ENCODE measurements at places on chromosomes 16 and 17.
A peak's percentile ranks its signal among the peaks of the same experiment; 100 is the strongest.

GRCh38 chr16:77393955-77394354 lies 40.9 kb downstream of the ADAMTS18 start:
- no peak for DNase-seq

DNA sequence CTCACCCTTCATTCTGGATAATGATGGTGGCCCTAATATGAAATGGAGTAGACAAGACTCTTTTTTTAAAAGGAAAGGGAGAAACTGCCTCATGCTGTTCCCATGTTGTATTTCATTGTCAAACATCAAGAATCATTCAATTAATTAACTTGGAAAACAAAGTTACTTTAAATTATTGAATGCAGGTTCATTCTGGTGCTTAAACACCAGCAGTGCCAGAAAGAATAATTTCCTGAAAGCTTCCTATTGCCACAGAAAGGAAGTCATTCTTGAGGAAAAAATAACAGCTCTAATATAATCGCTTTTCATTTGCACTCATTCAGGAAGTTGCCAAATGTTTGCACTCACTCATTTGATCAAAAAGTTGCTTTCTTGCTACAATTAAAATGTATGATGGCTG lies 497.1 kb upstream of the CDH11 start:
- no peak for DNase-seq

GRCh38 chr17:65787503-65787902 lies 226.1 kb upstream of the AXIN2 start:
- no peak for DNase-seq

- no peak for DNase-seq
Observed at GRCh38 chr16:65547772-65548446, 426.0 kb upstream of the CDH11 start.

- peak; percentile 68 for DNase-seq
Observed at GRCh38 chr17:36608794-36609497, 7.6 kb downstream of the MRM1 start.

DNA sequence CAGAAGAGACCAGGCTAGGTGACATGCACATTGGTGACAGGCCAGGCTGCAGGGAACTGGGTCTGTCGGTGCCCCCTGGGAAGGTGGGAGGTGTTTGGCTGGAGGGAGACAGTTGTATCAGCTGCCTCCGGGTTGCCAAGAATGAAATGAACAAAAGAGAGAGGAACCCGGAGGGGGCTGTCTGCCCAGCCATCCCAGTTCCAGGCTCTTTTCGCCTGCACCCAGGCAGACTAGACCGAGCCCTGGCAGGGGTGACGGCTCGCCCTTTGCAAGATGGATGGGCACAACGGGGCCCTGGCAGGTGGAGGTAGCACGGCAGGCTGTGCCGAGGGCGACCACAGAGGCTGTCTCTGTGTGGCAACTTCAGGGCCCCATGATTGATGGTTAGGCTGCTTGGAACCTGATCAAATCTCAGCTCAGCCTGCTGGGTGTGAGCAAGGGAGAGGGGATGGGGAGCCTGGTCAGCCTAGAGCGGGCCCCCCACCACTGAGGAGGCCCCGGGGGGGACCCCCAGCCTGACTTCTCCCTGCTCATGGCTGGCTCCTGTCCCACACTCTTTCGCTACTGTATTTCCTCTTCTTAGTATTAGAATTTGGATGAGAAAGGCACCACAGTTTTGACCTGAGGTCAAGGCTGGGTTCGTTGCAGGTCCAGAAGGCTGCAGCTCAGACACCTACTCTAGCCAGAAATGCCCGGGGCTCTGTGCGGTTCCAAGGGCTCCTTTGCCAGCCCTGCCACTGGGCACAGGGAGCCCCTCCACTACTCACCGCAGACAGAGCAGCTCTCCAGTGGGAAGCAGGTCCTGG lies 118.9 kb upstream of the CHMP6 start:
- DNase-seq = no peak

DNA sequence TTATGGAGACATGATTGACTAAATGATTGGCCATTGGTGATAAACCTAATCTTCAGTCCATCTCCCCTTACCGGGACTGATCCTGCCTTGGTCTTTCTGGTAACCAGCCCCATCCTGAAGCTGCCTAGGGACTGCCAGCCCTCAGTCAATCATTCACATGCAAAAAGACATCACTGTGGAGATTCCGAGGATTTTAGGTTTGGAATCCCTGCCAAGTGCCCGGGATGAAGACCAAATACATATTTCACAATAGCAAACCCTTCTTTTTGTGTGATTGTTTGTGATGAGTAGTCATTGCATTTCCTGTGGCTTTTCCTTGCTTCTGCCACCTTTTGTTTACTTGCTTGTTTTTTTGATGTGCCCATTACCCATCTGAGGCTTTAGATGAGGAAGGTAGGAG lies 44.0 kb downstream of the EPN2 start:
- no peak for DNase-seq

DNA sequence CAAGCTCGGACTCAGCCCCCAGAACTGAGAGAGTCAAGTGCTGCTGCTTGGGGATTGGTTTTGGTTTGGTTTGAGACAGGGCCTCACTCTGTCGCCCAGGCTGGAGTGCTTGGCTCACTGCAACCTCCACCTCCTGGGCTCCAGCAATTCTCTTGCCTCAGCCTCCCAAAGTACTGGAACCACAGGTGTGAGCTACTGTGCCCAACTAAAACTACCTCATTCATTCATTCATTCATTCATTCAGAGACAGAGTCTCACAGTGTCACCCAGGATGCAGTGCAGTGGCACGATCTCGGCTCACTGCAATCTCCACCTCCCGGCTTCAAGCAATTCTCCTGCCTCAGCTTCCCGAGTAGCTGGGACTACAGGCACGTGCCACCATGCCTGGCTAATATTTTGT lies 24.7 kb downstream of the UNKL start:
- no peak for DNase-seq

- no peak for DNase-seq
Observed at GRCh38 chr16:70391881-70392481, 45.3 kb downstream of the DDX19A start.

DNA sequence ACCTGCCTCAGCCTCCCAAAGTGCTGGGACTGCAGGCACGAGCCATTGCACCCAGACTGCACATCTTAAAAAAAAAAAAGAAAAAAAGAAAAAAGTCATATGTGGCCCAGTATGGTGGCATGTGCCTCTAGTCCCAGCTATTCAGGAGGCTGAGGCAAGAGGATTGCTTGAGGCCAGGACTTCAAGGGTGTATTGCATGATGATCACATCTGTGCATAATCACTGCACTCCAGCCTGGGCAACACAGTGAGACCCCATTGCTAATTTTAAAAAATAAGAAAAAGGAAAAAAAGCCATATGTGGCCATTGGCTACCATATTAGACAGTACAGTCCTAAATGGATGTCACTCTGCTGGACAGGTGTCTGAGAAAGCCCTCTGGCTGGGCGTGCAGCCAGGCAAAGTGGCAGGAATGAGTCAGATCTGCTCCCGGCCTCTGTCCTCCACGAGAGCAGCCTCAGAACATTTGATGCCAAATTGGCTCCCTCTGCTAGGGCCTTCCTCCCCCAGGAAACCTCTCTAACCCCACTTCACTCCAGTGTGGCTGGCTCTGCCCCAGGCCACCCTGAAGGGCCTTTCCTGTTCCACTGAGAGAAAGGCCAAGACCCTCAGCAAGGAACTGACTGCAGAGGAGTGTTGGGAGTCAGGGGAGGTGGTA lies 14.7 kb downstream of the CA7 start:
- peak; percentile 71 for DNase-seq

DNA sequence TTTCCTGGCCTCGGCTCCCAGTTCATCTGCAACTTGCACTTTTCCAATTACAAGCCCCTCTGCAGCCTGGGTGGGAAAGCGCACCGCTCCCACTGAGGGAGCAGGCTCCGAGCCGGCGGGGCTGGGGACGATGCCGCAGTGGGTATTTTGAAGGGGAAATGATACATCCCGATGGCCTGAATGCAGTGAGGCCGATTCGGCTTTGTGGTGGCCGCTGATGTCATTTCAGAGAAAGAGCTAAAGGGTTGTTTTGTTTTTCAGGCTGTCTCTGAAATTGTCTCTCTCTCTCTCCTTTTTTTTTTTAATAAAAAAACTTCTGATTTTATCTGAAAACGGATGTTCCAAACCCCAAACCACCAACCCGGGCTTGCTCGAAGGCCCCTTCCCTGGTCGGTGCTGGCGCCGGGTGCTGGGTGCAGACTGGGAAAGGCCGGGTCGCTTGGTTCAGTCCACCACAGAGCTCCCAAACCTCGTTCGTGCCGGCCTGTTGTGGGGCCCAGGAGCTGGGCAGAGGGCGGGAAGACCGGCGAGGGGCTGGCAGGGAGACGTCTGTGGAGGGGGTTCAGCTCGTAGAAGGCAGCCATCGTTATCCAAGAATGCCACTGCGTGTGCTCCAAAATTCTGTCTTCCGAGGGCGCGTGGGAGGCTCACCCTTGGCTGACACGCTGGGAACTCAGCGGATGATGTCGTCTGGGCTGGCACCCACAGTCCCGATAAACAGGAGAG lies 102.8 kb downstream of the FOXL1 start:
- peak; percentile 63 for DNase-seq

GRCh38 chr17:42849451-42850181 lies 1.4 kb upstream of the AOC3 start:
- no peak for DNase-seq

GRCh38 chr16:4465977-4466779 lies 8.2 kb downstream of the NMRAL1 start:
- DNase-seq = no peak

DNA sequence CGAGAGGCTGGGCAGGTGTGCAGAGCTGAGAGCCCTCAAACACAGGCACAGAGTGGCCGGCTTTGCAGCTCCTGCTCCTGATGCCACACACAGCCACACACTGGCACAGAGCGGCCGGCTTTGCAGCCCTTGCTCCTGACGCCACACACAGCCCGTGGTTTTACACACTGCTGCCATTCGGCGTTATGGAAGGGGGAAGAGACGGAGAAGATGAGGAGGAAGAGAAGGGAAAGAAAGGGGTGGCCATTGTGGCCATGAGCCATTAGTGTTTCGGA lies 26.8 kb downstream of the WSCD1 start:
- DNase-seq = no peak

DNA sequence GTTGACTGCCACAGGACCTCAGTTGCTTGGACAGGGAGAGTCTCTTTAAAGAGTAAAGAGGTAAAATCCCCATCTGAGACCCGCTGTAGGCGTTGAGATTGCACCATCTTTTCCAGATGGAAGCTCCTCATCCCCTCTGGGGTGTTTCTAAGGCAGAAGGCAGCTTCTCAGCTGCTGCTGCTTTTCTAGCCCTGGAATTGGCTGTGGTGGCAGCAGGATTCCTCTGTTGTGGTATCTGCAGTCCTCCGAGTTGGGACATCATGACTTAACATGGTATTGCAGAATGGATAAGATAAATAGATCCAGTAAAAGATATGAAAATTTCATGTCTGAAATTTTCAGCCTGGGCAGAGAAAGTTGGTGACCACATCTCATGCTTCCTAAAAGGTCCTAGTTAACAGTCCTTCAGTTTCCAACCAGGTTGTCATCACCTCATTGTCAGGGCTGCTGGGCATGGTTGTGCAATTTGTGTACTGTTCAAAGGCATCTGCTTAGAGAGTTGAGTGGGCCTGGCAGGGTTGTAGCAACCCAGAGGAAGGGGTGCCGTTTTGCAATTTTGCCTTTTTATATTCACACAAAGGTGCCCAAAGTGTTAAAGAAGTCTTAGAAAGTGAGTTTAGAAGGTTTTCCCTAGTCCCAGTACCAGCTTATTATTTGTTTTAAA lies 150.4 kb downstream of the SPECC1 start:
- DNase-seq = no peak

DNA sequence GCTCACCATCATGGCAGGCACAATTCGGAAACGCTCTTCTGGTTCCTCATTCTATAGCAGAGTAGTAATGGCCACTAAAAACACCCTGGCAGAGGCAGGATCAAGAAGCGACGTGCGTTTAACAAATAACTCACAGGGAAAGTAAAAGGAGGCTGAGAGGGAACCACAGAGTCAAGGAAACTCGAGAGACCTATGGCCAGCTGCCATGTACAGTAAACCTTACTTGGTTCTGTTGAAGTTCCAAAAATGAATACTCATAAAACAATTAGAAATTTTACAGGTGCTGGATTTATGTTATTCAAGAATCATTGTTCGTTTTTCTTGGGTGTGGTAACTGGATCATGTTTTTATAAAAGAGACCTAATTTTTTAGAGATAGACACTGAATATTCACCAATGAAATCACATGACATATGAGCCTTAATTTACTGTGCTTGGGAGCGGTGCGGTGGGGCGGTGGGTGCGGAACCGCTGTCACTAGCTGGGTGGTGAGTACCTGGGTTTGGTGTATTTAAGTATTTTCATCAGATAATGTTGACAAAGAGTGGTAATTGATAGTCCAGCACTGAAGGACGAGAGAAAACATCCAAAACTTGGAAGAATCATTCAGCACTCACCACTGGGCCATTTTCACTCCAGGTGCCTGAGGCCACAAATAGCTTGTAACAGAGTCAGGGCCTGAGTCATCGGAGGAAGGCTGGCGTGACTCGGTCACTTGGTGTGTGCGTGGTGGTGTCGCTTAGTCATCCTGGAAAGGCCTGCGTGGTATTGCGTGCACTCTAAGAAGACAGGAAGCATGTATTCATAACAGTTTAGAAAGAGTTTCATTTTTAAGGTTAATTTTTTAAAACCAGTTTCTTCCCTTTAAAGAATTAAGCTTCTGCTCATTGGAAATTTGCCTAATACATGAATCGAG lies 135.4 kb upstream of the CHMP6 start:
- peak; percentile 97 for DNase-seq

DNA sequence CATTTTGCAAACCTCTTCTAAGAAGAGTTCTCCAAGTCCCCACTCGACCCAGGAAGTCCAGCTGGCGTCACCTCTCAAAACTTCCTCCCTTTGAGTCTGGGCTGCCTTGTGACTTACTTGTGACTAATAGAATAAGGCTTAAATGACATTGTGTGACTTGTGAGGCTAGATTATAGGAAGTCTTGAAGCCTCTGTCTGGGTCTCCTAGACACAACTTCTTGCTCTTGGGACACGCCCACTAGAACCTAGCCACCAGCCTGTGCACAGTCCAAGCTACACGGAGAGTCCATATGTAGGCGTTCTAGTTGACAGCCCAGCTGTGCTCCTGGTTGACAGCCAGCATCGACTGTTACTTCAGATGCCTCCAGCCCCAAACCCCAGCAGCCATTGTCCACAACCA lies 66.7 kb upstream of the TANC2 start:
- no peak for DNase-seq

GRCh38 chr16:74732707-74733350 lies 32.2 kb upstream of the MLKL start:
- no peak for DNase-seq

DNA sequence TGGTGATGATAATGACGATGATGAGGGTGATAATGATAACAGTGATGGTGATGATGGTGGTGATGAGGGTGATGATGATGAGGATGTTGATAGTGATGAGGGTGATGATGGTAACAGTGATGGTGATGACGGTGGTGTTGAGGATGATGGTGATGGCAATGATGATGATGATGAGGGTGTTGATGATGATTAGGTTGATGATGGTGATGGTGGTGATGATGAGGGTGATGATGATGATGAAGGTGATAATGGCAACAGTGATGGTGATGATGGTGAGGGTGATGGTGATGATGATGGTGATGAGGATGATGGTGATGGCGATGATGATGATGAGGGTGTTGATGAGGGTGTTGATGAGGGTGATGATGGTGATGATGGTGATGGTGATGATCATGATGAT lies 93.8 kb upstream of the ZNF469 start:
- DNase-seq = no peak
